ENCODE measurements at places on chromosomes 16 and 17. TPM values are rescaled to one million over a fixed set of nuclear protein-coding genes. Genes with fewer than 3 reads are reported as not detected.

INCA1 gene
- 0.20 TPM for total RNA-seq

CD300C gene
- 0.56 TPM for total RNA-seq

SLFN12 gene
- total RNA-seq, result 22.6 TPM

TMEM92 gene
- total RNA-seq, result 0.09 TPM

KRTAP9-2 gene
- total RNA-seq, result not detected

PLLP gene
- not detected for total RNA-seq

GGT6 gene
- total RNA-seq, result not detected

NOB1 gene
- total RNA-seq, result 84.2 TPM

KRTAP2-1 gene
- total RNA-seq, result not detected

C17orf67 gene
- 4.2 TPM for total RNA-seq

NPIPA7 gene
- 12.9 TPM for total RNA-seq

KRT16 gene
- not detected for total RNA-seq

MRPL45 gene
- total RNA-seq, result 22.3 TPM

CCL1 gene
- total RNA-seq, result 25.6 TPM

SNAI3 gene
- 5.6 TPM for total RNA-seq

KRTAP4-5 gene
- not detected for total RNA-seq

KIFC3 gene
- not detected for total RNA-seq

CDH1 gene
- 0.06 TPM for total RNA-seq

PIRT gene
- total RNA-seq, result not detected

LGALS9B gene
- not detected for total RNA-seq

KRTAP17-1 gene
- not detected for total RNA-seq

ZP2 gene
- total RNA-seq, result not detected

OR4D1 gene
- total RNA-seq, result 0.12 TPM

SPATA32 gene
- total RNA-seq, result 0.23 TPM

TMIGD1 gene
- not detected for total RNA-seq

NPIPA8 gene
- total RNA-seq, result 29.6 TPM

KRT33B gene
- total RNA-seq, result not detected

ZSCAN10 gene
- 0.23 TPM for total RNA-seq

TAT gene
- total RNA-seq, result not detected

NACA2 gene
- not detected for total RNA-seq

C17orf78 gene
- total RNA-seq, result not detected

CFDP1 gene
- 44.0 TPM for total RNA-seq

PITPNC1 gene
- 67.6 TPM for total RNA-seq

CLEC3A gene
- not detected for total RNA-seq

MARCHF10 gene
- total RNA-seq, result not detected

All from activated CD8-positive, alpha-beta memory T cell treated with anti-CD3 and anti-CD28 coated beads, Interleukin-2, amount 10 ng/mL, durations not matched to agents 7 days and 5 days (primary cell).